ENCODE measurements at places on chromosomes 6 and 20.

DNA sequence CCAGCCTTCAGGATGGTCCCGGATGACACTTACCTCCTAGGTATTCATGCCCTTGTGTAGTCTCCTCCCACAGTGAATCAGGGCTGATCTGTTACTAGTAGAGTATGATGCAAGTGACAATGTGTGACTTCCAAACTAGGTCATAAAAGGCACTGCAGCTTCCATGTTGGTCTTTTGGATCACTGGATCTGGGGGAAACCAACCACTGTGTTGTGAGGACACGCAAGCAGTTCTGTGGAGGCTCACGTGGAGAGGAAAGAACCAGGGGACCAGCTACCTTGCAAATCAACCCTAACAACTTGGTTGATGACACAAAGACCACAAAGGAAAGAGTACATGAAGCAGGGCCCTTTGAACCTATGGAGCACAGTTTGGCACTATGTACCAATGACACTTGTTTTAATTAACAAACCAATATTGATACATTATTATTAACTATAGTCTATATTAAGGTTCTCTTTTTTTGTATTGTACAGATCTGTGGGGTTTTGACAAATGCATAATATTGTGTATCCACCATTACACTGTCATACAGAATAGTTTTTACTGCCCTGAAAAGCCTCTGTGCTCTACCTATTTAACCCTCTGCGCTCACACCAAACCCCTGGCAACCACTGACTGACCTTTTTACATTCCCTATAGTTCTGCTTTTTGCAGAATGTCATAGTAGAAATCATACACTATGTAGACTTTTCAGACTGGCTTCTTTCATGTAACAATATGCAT lies 16.3 kb upstream of the SDCBP2 start:
- no peaks in the 10 kb centered on the region for H3K27me3 ChIP-seq
- peaks cover 21% of the 10 kb centered on the region for H3K4me1 ChIP-seq
- H3K36me3 ChIP-seq, result peaks cover 2% of the 10 kb centered on the region
- DNase-seq, result no peak
- no peak overlapping the region for H3K27ac ChIP-seq

- H3K27me3 ChIP-seq, result no peaks in the 10 kb centered on the region
- H3K36me3 ChIP-seq, result no peaks in the 10 kb centered on the region
- no peaks in the 10 kb centered on the region for H3K4me1 ChIP-seq
- no peak for DNase-seq
These were observed 188.6 kb downstream of the BMP2 start for GRCh38 chr20:6956056-6956455.

DNA sequence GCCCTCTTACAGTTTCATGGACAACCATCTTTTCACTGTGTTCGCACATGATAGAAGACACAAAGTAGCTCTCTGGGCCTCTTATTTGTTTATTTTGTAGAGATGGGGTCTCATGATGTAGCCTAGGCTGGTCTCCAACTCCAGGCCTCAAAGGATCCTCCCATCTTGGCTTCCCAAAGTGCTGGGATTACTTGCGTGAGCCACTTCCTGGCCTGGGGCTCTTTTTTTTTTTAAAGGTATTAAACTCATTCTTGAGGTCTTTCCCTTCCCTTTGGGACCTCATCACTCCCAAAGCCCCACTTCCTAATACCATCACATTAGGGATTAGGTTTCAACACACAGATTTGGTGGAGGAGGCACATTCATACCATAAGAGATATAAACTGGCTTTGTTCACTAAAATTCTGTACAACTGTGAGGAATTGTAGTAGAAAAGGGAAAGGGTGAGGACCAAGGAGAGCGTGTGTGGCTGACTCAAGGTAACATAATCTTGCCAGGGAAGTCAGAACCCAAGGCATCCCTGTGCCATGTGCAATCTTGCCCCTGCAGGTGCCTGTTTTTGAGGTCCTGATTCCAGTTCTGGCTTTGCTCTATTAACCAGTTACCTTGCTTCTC lies 45.5 kb downstream of the EIF2S2 start:
- H3K27ac ChIP-seq, result peak overlapping the region; percentile 49
- H3K27me3 ChIP-seq, result no peaks in the 10 kb centered on the region
- H3K4me1 ChIP-seq, result peaks cover 62% of the 10 kb centered on the region
- no peak for DNase-seq

DNA sequence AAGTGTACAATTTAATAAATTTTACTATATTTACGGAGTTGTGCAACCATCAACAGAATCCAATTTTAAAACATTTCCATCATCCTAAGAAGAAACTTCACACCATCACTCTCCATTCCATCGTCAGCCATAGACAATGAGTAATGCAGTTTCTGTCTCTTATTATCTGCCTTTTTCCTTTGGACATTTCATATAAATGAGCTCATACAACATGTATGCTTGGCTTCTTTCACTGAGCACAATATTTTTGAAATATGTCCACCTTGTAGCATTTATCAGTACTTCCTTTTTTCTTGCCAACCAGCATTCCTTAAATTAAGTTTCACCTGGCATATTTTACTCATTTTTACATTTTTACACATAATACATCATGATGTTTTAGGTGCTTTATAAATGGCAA lies 22.7 kb upstream of the HIVEP1 start:
- no peak overlapping the region for H3K4me3 ChIP-seq
- DNase-seq, result no peak
- no peaks in the 10 kb centered on the region for H3K36me3 ChIP-seq
